ENCODE measurements at places on chromosomes 1 and 21.

DNA sequence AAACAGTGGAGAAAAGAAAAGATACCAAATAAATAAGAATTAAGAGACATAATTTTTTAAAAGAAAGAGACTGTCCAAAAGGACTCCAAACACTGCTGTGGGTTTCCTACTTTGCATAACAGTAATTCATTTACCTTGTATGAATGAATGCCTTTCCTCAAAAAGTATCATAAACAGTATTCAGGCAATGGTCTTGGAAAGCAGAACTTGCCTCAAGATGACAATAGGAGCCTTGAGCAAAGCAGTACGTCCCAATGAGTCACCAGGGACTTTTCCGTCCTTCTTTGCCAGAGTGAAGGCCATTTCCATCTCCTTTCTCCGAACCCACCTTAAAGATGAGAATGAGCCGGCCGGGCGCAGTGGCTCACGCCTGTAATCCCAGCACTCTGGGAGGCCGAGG, 186.4 kb downstream of the ZBTB18 start:
- no peak for DNase-seq

DNA sequence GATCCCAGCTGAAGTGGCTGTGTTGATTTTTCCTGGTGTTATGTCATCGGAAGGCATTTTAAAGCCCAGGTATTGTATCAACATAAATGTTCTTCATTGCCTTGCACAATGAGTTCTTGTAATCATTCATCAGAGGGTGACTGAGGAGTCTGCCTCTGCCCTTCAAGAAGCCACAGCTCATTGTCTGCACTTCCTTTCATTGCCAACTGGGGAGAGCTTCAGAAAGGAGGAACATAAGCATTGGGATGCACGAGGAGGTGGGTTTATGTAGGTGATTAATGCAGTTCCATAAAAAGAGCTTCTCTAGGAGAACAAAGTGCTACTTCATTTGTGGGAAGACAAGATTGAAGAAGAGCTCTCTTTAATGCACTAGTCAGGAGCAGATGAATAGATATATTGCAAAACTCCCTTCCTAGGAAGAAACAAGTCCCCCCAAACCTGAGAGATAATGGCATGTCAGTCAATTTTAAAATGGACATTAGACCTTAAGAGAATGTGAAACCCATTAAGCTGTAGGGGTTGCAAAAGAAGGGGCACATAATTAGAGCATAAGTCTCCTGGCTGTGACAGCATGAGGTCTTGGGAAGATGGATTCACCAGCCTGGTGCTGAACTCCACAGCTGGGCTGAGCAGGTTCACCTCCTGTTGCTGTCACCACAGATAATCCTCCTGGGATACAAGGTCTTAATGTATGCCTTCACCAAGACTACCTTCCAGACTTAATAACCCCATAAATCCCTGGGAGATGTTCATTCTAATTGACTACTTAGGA, 124.6 kb downstream of the BACH1 start:
- DNase-seq: no peak

GRCh38 chr1:14607295-14607694, 8.8 kb downstream of the KAZN start:
- no peak for DNase-seq

- DNase-seq: no peak
Measured at GRCh38 chr1:230509281-230509977, 83.3 kb upstream of the PGBD5 start.

GRCh38 chr1:181405584-181405983, 77.7 kb upstream of the CACNA1E start:
- DNase-seq: no peak

GRCh38 chr1:246420300-246420699, 86.8 kb downstream of the SMYD3 start:
- no peak for DNase-seq

DNA sequence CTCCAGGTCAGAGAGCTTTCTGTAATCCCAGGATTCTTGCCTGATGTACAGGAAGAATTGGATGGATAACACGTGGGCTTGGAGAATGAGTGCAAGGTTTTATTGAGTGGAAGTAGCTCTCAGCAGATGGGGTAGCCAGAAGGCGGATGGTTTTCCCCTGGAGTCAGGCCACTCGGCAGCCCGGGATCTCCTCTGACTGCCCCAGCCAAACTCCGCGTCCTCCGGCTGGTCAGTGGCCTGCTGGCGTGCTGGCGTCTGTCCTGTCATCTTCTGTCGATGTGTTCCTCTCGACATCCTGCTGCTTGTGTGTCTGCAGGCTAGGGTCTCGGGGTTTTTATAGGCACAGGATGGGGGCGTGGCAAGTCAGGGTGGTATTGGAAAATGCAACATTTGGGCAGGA, 27.4 kb upstream of the GJA9 start:
- DNase-seq: no peak

DNA sequence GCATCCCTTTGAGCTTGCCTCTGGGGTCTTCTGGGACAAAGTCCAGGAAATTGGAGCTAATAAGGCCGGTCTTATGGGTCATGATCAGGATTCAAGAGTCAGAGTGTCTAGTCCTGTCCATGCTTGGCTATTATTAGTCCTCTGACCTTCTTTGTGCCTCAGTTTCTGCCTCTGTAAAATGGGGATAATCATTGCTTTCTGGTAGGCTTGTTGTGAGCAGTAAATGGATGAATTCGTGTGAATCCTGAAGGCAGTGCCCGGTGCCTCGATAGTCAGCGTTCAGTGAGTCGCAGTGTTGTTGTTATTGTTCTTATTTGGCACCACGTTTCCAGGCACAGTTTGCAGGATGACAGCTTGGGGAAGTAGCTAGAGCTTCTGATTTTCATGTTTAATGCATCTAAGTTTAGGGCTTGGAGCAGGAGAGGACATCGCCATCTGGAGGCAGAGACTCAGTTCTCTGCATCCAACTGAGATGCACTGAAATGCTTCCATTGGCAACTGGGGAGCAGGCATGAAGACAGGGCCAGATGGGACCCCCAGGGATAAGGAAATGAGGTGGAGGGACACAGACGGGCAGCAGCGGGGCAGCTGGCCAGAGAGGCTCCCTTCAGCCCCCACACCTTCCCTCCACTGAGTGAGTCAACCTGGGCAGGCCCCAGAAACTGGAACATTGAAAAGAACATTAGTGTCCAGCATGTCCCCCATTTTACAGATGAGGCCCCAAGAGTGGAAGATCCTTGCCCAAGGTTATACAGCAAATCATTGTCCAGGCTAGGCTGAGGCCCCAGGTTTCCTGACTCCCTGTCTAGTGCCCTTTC, 160.3 kb downstream of the PTPRU start:
- no peak for DNase-seq

GRCh38 chr1:12183095-12183794, 16.5 kb downstream of the TNFRSF1B start:
- DNase-seq: no peak

DNA sequence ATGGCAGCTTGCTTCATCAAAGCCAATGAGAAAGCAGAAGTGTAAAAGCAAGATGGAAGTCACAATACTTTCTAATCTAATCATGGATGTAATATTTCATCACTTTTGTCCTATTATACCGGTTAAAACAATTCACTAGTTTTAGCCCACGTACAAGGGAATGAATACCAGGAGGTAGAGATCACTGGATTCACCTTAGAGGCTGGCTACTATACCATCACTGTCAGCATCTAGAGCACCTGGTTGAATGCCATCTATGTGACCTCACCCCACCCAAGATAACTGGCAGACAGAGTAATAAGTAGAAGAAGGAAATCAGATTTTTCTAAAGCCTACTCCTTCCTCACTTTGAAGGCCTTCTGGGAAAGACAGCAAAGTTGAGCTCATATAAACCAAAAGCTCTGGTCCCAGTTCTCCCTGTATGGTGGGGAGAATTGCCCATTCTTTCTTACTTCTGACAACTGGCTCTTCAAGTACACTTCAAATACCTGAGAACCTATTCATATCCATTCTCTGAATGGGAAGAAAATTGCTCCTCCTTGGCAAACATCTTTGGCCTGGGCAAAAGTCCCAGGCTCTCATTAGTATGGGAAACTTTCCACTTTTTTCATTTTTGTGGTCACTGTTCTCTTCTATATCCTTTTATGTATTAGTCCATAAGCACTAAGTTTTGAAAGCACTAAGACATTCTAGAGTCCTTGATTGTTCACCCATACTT, 24.8 kb downstream of the HSD3B1 start:
- DNase-seq: no peak

GRCh38 chr1:174218983-174219382, 59.7 kb downstream of the RABGAP1L start:
- DNase-seq: no peak

- no peak for DNase-seq
Measured at GRCh38 chr1:59478822-59479221, 181.9 kb downstream of the FGGY start.

DNA sequence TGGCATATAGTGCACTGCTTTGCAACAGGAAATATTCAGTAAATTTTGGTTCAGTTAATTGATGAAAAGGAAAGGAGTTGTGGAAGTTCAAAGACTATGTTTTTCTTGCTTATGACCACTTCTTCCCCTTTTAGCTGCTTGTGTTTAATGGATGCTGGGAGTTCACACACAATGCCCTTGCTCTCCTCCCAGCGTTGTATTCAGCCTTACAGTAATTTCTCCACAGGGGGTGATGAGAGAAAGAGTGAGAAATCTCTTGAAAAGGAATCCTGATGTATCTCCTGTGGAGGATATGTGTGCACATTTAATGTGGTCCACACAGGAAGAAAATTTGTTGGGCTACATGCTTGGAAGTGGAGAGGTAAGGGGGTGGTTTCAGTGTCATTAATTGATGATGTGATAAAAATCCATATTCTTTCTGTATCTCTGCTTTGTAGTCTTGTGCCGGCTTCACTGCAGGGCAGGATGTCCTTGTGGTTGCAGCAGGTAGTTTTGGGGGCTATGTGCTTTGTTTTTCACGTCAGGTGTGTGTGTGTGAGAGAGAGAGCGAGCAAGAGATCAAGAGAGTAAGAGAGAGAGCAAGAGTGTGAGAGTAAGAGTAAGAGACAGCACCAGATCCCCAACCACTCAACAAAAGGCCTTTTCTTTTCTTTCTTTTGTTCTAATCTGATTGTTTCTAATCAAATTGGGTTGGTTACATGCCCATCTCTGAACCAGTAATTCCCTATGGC, 204.4 kb downstream of the RWDD3 start:
- DNase-seq: no peak

DNA sequence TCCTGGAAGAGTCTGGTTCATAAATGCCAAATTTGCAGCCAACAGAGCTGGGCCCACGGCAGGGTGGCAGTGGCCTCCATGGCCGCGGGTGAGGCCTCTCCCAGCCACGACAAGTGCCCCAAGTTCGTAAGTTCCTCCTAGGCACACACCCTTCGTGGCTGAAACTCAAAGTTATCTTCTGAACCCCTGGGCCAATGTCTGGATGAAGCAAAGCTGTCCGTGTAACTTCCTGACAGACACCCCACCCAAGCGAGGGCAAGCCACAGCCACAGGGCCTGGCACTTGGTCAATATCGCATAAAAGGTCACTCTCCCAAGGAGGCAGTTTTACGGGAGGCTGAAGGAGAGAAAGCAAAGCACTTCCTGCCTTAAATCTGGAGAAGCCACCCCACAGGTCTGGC, 27.8 kb upstream of the GPR153 start:
- DNase-seq: no peak

Data from effector memory CD8-positive, alpha-beta T cell (primary cell).